ENCODE measurements at places on chromosomes 4 and X.

- no peak for DNase-seq
Measured at GRCh38 chr4:94507708-94508107, 56.0 kb downstream of the PDLIM5 start.

DNA sequence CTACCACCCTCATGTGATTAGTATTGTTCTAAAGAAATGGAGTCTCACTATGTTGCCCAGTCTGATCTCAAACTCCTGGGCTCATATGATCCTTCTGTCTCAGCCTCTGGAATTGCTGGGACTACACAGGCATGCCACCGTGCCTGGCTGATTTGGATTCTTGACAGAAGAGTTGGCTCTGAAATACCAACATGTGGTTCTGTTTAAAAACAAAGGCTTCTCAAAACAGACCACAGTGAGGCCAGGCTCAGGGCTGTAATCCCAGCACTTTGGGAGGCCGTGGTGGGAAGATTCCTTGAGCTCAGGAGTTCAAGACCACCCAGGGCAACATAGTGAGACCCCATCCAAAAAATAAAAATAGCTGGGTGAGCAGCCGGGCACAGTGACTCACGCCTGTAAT is 126.7 kb downstream of the DHRSX start:
- no peak for DNase-seq

GRCh38 chr4:163249042-163249441 is 82.4 kb upstream of the NAF1 start:
- no peak for DNase-seq

DNA sequence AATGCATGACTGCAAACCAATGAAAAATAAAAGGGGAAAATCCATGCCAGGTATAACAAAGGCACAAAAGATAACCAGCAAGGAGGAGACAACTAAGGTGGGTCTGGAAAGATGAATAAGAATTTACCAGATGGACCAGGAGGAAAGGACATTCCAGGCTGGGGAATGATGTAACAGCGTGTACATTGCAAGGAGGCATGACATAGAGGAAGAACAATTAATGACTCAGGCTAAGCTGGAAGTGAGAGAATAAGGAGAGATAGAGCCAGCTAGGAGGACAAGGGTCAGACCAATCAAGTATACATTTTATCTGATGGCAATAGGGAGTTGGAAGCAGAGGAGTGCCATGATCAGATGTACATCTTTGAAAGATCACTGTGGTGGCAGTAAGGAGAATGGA is 57.0 kb downstream of the MTMR8 start:
- DNase-seq: no peak

DNA sequence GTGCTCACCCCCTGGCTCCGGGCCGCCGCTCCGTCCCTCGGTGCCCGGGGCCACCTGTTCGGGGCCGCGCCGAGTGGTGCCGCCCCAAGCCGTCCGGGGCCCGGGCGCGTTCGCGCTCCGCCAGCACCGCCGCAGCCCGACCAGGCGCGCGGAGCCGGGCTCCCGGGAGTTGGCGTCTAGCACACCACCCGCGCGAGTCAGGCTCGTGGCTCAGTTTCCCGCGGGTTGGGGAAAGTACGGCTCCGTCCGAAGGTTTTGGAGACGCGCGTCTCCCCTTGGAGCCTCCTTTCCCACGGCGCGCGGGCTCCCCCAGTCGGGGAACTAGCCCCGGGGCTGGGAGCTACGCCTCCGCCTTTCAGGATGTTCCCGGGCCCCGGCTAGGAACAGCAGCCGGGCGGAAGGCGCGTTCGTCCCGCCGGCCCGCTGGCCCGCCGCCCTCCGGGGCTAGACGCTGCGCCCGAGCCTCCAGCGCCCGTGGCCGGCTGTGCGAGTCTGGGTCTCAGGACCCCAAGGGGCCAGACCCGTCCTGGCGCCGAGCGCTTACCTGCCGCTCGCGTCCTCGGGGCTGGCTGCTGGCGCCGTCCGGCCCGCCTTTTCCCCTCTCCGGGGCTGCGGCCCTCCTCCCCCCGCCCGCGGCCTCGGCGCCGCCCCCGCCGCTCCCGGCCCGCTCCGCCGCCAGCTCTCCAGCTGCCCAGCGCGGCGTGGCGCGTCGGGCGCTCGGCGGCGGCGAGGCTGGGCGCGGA is at the start of gene ADGRG2:
TSS of gene ADGRG2 (minus strand) at position 571 of the 743 bp plus-strand sequence. CDS start 53,634 bp downstream, outside the sequence.
- DNase-seq: no peak

- no peak for DNase-seq
Measured at GRCh38 chr4:7843831-7844593, 95.6 kb downstream of the AFAP1 start.

GRCh38 chrX:134020910-134021309 is 35.5 kb upstream of the GPC3 start:
- DNase-seq: no peak

- no peak for DNase-seq
Measured at GRCh38 chr4:143514169-143514495, 630 bp downstream of the SMARCA5 start.
